Esophagus muscularis mucosa (tissue), 4 donors: ENCODE measurements at places on chromosomes 6 and 20. TPM values are rescaled to one million over a fixed set of nuclear protein-coding genes. Genes with fewer than 3 reads are reported as not detected.

DNA sequence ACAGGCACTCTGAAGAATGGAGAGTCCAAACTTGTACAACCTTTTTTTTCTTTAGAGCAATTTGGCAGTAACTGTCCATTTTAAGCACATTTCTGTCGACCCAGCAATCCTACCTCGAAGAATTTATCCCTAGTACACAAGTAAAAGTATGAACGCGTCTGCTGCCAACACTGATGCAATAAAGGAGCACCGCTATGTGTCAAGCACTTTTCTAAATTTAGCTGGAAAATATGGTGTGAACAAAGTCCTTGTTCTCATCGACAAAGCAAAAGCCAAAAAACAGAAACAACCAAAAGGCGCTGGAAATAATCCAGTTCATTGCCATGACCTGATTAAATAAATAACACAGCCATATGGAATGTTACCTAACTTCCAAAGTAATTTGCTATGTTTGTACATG, 1.1 kb downstream of the DPM1 start:
- DNase-seq, result no peak

GRCh38 chr6:113137426-113137825, 719.7 kb upstream of the MARCKS start:
- no peak for DNase-seq

GRCh38 chr6:9985481-9985880, 429.4 kb downstream of the TFAP2A start:
- DNase-seq, result no peak

DNA sequence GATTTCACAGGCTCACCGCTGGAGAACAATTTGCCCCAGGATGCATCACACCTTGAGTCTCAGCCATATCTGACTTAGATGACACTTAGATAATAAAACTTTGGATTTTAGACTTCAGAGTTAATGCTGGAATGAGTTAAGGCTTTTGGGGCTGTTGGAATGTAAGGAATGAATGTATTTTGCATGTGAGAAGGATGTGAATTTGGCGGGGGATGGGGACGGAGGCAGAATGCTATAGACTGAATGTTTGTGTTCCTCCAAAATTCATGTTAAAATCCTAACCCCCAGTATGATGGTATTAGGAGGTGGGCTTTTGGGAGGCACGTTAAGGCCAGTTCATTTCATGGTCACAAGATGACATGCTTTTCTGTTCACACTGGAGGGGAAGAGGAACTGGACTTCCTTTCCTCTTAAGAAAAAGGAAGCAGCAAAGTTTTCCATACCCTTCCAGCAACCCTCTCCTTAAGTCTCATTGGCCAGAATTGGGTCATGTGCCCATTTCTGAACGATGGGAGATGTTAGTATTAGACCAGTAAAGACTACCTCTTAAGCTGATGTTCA, 5.8 kb upstream of the SRXN1 start:
- DNase-seq, result no peak

DNA sequence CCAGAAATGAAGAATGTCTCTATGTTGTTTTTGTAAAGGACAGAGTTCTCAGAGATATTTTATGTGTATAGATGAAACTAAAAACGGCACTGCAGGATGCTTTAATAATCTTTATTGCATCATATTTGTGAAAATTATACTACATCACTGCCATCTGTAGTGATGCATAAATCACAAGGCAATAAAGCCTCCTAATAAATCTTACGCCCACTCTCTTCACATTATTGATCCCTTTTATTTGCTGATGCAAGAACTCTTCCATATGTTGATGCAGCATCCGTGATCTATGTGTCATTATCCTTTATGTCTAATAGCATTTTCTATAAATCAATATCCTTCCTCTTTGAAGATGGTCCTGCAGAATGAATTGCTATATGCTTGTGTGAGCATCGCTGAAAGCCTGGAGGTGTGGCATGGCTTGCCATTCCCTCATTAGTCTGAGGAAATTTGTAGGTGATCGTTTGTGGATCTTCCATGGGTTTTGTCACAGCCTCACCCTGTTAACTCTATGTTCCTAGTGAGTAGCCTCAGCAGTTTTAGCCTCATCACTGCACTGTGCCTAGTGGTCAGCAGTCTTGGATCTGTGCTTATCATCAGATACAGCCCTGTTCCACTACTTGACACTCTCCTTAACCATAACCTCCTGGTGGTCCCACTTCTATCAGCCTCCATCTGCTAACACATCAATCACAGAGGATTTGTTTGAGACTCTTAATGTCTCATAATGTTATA, 983.5 kb downstream of the EYS start:
- no peak for DNase-seq

DNA sequence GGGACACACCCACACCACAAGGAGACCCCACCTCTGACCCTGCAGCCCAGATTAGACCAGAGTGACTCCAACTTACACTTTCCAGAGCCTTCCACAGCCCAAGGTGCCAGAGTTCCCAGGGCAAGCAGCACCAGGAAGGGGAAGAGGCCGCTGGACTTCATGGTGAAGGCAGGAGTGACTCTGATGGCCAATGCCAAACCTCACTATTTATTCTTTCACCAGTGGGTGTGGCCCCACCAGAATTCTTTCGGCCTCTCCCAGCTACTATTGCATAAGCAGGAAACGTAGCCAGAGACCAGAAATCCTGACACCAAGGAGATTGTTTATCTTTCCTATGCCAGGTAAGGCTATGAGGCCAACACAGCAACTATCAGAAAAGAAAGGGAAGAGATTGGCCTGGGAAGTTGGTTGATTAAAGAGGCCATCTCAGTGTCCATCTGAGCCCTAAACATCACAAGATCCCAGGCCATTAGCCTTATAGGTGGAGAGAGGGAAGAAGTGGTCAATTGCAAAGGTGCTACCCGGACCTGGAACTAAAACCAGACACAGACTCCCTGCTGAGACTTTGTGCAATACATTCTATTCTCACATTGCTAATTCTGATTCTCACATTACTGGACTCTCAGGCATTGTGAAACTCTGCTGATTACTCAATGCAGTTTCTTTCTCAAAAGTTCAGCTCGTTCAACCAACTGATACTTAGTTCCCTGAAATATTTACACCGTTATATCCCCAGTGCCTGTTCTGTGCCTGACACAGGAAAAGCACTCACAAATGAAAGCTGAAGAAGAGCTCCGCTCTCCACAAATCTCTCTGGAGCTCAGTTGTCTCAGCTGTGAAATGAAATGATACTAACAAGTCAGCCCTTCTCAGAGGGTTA, at the start of gene SLPI:
SLPI (minus strand) TSS at position 182 of the 880 bp plus-strand sequence; CDS start at position 161, 21 bp downstream.
- DNase-seq, result no peak

- no peak for DNase-seq
These were observed 50.6 kb downstream of the TRAF3IP2 start for GRCh38 chr6:111555036-111555435.

DNA sequence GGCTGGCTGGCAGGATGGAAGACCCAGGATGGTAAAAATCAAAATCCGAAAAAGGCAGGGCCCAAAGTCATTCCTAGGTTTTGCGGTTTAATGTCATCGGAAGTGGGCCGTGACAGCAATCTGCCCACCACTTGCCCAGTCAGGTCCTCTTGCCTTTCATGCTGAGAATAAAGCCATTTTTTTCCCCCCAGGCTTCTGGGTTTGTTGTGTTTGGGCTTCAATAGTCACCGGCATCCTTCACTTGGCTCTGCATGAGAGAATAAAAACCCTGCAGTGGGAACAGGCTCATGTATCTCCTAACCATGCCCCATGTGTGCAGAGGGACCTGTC, 56.1 kb downstream of the MEP1A start:
- DNase-seq, result no peak

GRCh38 chr6:14729129-14729871, 516.6 kb upstream of the JARID2 start:
- no peak for DNase-seq

GRCh38 chr6:134954272-134955000, 4.5 kb upstream of the ALDH8A1 start:
- DNase-seq, result no peak

GRCh38 chr6:37323580-37323979, 30.2 kb upstream of the RNF8 start:
- no peak for DNase-seq

DNA sequence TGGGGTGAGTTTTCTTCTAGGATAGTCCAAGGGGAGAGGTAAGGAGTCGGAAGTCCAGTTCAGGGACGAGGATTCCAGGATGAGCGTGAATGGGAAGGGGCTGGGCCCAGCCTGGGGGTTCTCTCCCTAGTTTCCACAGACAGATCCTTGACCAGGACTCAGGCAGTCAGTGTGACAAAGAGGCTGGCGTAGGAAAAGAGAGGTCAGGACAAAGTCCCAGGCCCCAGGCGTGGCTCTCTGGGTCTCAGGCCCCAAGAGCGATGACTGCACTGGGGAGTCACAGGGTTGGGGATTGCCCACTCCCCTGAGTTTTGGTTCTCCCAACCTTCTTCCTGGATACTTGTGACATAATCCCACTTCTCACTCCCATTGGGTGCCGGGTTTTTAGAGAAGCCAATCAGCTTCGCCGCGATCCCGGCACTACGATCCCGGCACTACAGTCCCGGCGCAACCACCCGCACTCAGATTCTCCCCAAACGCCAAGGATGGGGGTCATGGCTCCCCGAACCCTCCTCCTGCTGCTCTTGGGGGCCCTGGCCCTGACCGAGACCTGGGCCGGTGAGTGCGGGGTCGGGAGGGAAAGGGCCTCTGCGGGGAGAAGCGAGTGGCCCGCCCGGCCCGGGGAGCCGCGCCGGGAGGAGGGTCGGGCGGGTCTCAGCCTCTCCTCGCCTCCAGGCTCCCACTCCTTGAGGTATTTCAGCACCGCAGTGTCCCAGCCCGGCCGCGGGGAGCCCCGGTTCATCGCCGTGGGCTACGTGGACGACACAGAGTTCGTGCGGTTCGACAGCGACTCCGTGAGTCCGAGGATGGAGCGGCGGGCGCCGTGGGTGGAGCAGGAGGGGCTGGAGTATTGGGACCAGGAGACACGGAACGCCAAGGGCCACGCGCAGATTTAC, 46.2 kb upstream of the TRIM26 start:
- peak; percentile 94 for DNase-seq

GRCh38 chr6:14132244-14132920, 14.8 kb downstream of the CD83 start:
- no peak for DNase-seq

GRCh38 chr6:45494416-45495135, 116.8 kb upstream of the SUPT3H start:
- DNase-seq, result no peak

DNA sequence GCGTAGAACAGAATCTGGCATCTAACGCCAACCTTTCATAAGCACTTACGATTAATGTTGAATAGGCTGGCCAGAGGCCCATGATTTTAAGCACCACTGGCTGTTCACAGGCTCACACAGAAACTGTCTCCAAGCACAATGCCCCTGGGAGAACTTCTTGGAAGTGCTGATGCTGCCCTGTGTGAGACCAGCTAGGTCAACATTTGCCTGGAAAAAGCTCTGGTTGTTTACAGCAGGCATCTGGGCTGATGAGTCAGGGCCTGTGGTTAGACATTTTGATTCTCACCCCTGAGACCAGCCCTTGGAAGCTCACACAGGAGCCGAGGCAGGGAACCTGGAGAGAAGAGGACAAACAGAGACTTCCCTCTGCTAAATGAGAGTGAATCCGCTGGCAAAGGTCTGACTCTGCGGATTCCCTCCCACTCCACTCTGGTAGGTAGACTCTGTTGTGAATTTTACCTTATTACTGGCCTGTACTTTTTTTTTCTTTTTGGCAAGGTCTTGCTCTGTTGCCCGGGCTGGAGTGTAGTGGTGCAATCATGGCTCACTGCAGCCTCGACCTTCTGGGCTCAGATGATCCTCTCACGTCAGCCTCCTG, 6.8 kb upstream of the SULF2 start:
- DNase-seq, result peak; percentile 95

GRCh38 chr6:45724511-45724910, 291.1 kb downstream of the CLIC5 start:
- DNase-seq, result no peak

GRCh38 chr6:112360498-112360897, 13.4 kb downstream of the RFPL4B start:
- DNase-seq, result peak; percentile 21

DNA sequence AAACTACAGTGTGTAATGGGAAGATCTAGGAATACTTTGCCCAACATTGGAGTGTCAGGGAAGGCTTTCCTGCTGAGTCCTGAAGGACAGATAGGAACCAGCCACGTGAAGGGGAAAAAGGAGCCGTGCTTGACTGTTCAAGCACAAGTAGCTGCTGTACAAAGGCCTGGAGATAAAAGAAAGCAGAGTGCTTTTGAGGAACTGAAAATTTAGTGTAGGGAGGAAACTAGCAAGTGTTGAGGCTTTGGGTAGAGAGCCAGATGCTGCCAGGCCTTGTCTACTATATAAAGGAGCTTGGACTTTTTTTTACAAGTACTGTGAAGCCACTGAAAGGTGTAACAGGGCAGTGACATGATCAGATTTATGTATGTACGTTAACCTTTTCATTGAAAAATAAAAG, 39.0 kb downstream of the DSE start:
- DNase-seq, result no peak

DNA sequence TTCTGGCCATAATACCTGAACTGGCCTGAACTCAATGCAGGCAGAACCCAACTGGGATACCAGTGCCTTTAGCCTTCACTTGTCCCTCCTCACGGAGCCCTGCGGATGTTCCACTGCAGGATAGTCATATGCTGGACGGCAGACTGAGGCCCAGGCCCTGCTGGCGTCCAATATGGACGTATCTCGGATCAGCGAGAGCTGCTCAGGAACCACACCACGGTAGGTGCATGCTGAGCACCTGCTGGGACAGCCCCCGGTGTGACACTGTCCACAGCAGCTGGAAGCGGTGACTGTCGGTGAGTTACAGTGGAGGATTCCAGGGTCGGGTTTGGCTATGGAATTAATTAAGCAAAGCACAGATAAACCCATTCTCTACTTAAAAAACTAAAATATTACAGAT, 48.7 kb downstream of the PSMG4 start:
- DNase-seq, result no peak

- DNase-seq, result no peak
These were observed 493 bp downstream of the CRYBG1 start for GRCh38 chr6:106360989-106361430.

The RBPJL gene
- not detected for total RNA-seq

The CBLN4 gene
- not detected for total RNA-seq

The SRSF3 gene
- 158 TPM for total RNA-seq

The SLC2A10 gene
- 18.5 TPM for total RNA-seq
